ENCODE measurements at places on chromosomes 2 and 18. TPM values are rescaled to one million over a fixed set of nuclear protein-coding genes. Genes with fewer than 3 reads are reported as not detected.

MAB21L4 gene
- not detected for total RNA-seq

ANKRD29 gene
- total RNA-seq: 0.18 TPM

TMEM37 gene
- under 0.01 TPM for total RNA-seq

FBLN7 gene
- under 0.01 TPM for total RNA-seq

IGFBP5 gene
- total RNA-seq: 392 TPM

SFTPB gene
- total RNA-seq: not detected

EGR4 gene
- not detected for total RNA-seq

NOL4 gene
- total RNA-seq: not detected

MAP3K19 gene
- total RNA-seq: not detected

CTAGE1 gene
- total RNA-seq: under 0.01 TPM

ITGA4 gene
- total RNA-seq: 20.6 TPM

DNA sequence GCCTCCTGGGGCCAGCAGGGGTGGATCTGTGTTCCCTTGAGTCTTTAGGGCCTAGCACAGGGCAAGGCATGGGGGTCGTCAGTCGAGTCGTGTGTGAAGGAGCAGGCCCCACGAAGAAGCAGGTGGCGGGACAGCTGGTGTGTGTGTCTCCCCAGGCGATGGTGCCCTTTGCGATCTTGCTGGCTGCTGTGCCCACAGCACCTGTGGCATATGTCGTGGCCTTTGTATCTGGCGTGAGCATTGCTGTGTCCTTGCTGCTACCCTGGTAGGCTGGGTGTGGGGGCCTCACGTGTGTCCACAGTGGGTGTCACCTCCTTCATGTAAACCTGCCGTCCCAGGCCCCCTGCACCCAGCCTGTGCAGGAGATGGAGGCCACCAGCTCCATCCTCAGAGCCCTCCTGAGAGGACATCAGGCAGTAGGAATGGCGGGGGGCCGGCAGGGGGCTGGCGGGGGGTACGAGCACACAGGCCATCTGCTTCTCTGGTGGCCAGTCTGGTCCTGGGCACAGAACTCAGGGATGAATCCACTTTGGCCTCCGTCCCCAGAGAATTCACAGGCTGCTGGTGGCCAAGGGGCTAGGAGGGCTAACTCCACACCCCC, 13.2 kb downstream of the MFSD2B start:
- DNase-seq: no peak

- no peak for DNase-seq
These were observed 31.5 kb upstream of the SIX2 start for GRCh38 chr2:45040786-45041185.

GRCh38 chr2:59575191-59575590, 978.3 kb downstream of the BCL11A start:
- no peak for DNase-seq

- DNase-seq: no peak
These were observed 9.3 kb upstream of the AGBL5 start for GRCh38 chr2:27042159-27042661.

GRCh38 chr2:169977530-169977929, 150.3 kb downstream of the UBR3 start:
- no peak for DNase-seq

- no peak for DNase-seq
These were observed 31.7 kb upstream of the LINC00305 start for GRCh38 chr18:64180617-64181016.

DNA sequence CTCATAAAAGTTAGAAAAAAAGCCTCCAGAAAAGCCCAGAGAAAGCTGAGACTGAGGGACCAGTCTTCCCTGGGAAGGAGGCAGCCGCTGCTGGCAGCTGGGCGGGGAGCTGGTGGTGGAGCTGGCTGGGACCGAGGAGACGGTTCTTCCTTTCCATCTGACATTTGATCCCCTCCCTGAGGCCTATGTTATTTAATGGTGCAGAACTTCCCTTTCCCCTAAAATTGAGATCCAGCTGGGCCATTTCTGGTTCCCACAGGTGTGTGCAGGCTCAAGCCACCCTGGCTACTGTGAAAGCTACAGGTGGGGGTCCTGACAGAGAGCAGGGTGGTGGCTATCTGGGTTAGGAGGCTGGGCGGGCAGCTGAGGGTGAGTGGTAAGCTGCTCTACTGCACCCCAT, 81.5 kb upstream of the FZD7 start:
- no peak for DNase-seq

GRCh38 chr2:139218181-139218580, 438.0 kb upstream of the NXPH2 start:
- no peak for DNase-seq

- DNase-seq: no peak
These were observed 43.2 kb upstream of the GPR75 start for GRCh38 chr2:53903011-53903410.

GRCh38 chr2:110106642-110107041, 9.0 kb downstream of the MALL start:
- DNase-seq: peak; percentile 93

- DNase-seq: peak; percentile 59
These were observed 5.8 kb downstream of the CUL3 start for GRCh38 chr2:224579411-224579810.

- no peak for DNase-seq
These were observed 74.8 kb upstream of the GLS start for GRCh38 chr2:190805843-190806242.

DNA sequence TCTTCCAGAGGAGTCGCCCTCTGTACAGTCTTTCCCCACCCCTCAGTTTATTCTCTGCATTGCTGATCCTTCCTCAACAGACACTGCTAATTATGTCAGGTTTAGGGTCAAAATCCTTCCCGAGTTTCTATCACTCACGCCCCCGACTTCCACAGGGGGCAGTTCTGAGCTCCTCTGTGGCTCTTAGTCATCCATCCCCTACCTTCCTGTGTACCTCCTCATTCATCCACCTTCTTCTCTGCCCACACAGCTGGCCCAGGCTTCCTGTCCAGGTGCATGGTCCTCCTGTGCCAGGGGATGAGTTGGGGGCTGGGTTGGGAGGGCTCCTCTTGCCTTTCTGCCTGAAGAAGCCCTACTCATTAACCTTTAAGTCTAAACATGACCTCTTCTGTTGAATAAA, 202.9 kb downstream of the ARL4C start:
- no peak for DNase-seq

DNA sequence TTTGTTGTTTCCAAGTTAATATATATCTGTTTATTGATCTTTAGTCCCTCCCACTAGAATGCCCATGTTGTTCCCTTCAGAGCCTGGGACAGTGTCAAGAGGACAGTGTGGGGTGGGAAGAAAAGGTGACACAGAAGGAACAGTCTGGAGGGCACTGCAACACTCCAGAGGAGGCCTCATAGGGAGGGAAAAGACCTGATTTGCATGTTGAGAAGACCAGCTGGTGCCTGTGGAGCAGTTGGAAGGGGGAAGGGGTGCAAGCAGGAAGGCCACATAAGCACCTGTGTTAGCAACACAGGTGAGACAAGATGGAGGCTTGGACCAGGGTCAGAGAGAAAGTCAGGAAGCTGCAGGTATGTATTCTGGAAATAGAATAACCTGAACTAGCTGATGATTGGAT, 48.1 kb upstream of the FHOD3 start:
- DNase-seq: no peak

GRCh38 chr2:29697715-29698114, 223.7 kb downstream of the ALK start:
- DNase-seq: no peak

DNA sequence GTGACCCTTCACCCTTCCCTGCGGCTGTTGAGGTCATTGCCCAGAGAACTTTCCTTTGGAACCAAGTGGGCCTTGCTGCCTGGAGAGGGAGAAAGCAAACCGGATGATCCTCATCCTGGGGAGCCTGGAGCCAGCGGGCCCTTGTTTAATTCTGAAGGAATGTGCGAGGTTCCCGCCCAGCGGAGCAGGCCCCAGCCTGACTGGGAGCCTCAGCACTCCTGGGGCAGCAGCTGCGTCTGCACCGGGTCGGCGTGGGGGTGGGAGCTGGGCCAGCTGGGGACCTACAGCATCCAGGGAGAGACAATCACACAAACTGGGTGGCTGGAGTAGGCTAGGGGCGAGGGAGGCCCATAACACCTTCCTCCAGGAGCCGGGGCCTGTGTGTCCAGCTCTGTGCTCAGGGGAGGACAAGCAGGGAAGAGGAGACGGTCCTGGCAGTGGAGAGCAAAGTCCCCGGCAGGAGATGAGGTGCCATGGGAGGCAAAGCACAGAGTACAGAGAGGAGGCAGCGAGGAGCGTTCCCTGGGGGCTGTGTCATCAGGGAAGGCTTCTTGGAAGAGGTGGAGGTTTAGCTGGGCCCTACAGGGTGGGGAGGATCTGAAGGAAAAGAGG, 61.9 kb upstream of the HAAO start:
- DNase-seq: peak; percentile 23

- peak; percentile 55 for DNase-seq
These were observed 12.9 kb downstream of the ADCY3 start for GRCh38 chr2:24907116-24907515.

DNA sequence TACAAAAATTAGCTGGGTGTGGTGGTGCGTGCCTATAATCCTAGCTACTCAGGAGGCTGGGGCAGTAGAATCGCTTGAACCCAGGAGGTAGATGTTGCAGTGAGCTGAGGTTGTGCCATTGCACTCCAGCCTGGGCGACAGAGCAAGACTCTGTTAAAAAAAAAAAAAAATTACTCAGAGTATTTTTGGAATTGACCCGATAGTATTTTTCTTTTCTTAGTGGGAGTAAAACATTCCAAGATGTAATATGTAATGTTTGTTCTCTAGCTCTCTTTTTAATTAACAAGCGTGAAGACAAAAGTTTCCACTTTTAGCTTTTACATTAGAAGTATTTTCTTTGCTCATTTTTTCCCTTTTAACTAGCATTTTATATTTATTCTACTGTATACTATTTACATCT, 12.0 kb upstream of the TMEM18 start:
- DNase-seq: no peak

DNA sequence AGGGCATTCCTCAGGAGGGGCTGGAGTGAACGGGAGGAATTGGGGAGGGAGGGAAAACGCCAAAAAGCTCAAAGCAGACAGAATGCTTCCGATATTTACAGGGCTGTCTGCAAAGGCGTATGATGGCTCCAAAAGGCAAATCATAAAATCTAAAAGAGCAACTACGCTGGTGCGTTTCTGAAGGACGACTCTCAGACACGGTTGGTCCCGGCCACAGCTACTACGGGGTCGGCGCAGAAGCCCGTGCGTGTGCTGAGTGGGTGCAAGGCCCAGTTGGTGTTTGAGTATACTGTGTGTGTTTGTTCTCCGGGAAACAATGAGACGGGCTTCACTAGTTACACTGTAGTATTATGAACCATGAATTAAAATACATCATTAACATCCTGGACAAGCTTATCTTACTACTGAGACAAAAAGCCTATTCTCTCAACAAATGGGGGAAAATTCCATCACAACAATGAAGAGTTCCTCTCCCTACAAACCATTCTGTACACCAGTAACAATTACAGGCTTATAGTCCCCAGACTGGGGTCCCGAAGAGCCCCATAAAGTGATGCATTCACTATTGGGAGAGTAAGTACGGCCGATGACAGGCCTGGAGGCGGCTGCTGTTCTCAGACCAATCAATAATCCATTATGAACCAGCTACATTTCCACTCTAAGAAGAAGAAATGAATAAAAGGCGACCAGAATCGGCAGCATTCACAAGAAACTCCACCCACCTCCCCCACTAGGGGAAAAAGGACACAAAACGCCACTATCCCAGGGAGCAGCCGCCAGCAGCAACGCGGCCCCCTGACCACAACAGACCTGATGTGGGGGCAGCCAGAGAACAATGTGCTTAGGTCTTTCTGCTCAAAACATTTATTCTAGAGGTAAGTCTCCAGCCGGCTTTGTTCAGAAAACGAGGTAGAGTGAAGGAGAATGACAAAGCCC, 43.4 kb downstream of the ZNF516 start:
- no peak for DNase-seq

GRCh38 chr2:113253453-113253852, 25.3 kb downstream of the PAX8 start:
- no peak for DNase-seq

DNA sequence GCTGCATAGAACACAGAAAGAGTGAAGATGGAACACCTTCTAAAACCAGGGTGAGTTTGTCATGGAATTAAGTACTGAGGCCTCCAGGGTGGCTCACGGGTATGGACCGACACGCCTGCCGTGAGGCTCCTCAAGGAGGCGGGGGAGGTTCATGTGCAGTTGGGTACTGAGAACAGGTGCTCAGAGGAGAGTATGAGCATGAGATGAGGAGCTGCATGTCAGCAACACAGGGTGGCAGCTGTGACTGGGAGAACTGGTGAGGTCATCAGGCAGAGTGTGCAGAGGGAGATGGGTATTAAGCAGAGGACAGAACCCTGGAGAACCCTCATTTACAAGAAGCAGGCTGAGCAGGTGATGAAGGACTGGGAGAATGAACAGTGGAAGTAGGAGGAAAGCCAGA, 63.2 kb upstream of the KLHL29 start:
- no peak for DNase-seq

DNA sequence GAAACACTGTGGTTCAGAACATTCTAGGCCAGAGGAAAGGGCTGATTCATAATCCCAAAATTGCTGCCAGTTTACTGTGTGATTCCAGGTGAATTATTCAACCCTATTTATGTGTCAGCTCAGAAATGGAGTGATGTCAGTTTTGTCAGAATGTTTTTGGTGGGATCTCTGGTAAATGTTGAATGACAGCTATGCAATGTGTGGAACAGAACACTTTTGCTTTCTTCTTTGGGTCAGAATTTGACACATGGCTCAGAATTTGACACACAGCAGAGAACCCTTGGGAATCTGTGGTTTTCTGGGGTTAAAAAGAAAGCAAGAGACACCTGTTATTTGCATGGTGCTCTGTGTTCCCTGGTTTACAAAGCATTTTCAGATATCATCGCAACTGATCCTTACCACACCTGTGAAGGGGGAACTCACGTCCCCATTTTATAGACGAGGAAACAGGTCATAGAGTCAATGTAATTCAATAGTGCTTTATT, 1.6 kb upstream of the MTA3 start:
- DNase-seq: no peak

- DNase-seq: no peak
These were observed 31.9 kb upstream of the EML6 start for GRCh38 chr2:54691445-54692135.

GRCh38 chr2:216909541-216910210, 49.8 kb upstream of the TNP1 start:
- no peak for DNase-seq

GRCh38 chr2:161283926-161284325, 24.3 kb upstream of the PSMD14 start:
- no peak for DNase-seq

DNA sequence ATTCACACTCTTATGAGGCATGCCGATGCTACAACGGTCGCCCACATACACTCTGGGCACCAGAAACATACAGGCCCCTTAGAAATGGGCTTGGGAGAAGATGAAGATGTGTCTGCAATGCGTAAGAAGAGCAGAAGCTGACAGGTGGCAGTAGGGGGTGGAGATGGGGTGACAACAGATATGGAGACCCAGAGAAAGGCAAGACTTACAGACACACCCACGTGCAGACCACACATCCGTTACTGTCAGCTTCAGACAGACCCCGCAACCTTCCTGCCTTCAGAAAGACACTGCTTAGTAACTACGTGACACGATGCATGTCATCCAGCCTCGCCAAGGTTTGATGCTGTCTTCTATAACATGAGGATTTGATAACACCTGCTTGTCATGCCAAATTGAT, 89.5 kb downstream of the ZFP36L2 start:
- no peak for DNase-seq

Data from IMR-90 (cell line).